ENCODE measurements at places on chromosomes 5 and 9.

GRCh38 chr5:116044073-116044472, 11.8 kb downstream of the ARL14EPL start:
- DNase-seq = no peak

DNA sequence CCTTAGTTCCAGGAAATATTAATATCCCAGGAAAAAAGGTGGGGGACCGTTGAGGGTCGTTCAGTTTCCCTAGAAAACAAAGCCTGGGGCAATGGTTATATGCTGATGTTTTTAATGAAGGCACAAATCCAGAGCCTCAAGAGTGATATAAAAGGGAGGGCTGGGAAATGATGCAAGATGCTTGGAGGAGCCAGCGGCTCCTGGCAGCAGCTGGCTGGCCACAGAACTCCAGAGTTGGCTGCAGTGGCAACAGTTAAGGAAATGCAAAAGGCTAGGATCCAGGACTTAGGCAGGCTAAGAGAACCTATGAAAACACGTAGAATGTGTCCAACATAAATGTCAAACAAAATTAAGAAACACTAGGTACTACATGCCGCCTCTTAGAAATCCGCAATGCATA, 31.0 kb upstream of the B4GALT1 start:
- peak; percentile 37 for DNase-seq

DNA sequence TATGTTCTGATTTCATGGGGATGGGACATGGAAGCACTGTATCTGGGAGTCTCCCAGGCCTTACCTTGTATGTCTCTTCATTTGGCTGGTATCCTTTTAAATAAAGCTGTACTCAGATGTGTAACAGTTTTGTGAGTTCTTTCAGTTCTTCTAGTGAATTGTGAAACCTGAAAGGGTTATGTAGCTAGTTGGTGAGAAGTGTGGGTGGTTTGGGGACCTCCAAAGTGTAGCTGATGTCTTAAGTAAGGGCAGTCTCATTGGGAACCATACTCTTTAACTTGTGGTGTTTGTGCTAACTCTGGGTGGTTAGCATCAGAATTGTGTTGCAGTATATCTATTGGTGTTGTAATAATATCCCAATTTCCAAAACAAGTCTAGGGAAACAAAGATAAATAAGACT, 166.9 kb upstream of the CCNH start:
- DNase-seq = no peak

- DNase-seq = no peak
These were observed 190.1 kb downstream of the PARP8 start for GRCh38 chr5:50856401-50857119.

- no peak for DNase-seq
These were observed 2.3 kb upstream of the IL17B start for GRCh38 chr5:149381261-149381985.

GRCh38 chr5:150616024-150616470, 24.4 kb upstream of the SYNPO start:
- no peak for DNase-seq

DNA sequence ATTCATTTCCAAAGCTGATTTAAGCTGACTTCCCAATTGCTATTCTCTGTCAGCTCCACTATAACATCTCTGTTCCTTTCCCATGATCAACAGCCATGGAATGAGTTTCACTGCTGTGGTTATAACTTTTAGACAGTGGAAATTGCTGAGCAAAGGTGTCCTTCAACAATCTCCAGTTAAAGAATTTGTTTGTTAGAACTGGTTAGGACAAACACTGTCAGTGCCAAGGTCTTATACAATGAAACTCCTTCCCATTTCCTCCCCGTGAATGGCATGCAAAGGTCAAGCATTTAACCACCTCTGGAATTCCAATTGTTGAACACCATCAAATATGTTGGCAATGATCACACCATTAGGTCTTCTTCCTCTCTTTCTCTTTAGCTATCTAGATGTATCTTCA, 45.7 kb upstream of the GHR start:
- DNase-seq = no peak

DNA sequence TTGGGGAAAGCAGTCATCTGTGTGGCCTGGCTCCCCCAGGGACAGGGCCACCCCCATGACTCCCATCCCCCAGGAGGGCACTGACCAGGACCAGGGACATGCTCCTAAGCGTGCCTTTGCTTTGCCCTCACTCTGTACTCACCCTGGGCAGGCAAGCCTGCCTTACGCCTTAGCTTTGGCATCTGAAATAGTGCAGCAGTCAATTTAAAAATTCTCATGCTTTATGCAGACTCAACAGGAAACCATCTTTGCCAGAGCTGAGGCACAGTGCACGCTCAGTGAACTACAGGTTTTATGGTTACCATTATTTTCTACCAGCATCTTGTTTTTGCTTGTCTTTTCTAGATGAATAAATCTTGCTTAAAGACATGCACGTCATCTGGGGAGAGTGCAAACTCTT, 323.5 kb downstream of the IRX2 start:
- DNase-seq = no peak

DNA sequence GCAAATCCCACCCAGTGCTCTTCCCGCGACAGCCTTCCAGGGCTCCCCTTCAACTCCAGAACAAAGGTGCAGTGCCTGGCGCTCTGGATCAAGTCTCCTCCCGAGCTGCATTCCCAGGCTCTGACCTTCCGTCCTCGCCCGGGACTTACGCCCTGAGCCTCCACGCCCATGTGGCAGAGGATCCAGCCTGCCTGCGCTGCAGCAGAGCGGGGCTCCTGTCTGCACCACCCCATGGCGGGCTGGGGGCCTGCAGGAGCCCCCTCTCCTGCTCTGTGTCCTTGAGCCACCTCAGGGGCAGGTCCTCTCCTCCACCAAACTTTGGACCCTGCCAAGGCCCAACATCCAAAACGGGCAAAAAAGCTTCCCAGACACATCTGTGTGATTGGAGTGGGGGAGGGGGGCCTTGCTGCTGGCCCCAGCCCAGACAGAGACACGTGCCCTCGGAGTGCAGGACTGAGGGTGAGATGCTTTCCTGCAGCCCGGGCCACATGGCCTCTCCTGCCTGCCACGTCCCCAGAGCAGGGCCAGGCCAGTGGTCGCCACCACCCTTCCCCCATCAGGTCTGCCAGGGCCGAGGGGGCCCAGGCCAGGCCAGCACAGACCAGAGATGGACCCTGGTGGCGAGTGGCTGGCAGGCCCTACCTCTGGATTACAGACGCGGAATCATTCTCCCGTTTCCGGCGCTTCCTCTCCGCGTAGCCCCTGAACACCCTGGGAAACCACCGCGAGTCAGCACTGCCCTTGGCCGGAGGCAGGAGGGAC, 4.4 kb downstream of the NSMF start:
- no peak for DNase-seq

DNA sequence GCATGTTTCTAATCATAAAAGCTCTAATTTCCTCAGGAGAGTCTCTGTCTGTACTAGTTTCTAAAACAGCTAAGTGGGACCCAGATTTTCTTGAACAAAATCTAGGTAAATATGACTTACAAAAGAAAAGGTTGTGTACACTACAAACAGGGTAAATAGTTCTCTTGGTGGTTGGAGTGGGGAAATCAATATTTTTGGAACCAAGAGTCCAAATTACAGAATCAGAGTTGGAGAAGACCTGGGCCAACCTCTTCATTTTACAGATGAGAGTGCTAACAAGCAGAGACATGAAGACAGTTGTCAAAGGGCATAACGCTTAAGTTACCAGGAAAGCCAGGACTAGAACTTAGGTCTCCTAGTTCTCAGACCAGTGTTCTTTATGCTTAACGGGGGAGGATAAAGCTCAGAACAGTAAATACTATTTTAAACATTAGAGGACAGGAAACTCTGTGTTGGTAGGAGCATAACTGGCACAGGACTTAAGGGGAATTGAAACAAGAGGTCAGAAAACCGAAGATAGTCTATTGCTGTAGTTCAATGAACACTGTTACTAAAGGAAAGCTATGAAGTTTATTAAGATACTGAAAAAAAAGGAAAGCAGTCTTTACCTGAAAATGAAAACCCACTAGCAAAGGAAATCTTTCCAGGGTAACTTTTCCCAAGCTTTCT, 9.3 kb upstream of the GOLGA1 start:
- no peak for DNase-seq

GRCh38 chr5:112109331-112110007, 309.6 kb downstream of the EPB41L4A start:
- peak; percentile 94 for DNase-seq

- no peak for DNase-seq
These were observed 932.0 kb downstream of the TLE4 start for GRCh38 chr9:80503671-80504281.

DNA sequence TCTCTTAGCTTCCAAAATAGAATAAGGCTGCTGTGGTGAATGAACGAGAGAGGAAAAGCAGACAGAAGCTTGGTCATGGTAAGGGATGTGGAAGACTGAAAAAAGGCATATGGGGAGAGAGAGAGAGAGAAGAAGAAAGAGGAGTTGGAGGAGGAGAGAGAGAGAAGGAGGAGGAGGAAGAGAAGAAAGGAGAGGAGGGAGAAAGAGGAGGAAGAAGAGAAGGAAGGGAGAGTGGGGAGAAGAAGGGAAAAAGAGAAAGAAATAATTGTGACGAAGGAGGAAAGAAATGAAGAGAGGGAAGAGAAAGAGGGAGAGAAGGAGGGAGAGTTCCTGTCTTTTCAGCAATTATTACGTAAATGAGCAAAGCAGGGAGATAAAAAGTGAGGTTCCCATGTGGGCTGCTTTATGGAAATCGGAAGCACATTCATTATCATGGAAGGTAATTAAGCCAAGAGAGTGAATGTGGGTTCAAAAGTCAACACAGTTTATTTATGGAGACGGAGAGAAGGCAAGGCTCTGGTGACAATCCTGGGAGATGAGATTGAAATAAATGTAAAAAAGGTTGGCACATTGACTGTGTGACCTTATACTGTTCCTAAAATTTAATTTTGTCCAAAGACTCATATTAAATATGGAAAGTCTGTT, 611.2 kb downstream of the KIF4B start:
- no peak for DNase-seq

DNA sequence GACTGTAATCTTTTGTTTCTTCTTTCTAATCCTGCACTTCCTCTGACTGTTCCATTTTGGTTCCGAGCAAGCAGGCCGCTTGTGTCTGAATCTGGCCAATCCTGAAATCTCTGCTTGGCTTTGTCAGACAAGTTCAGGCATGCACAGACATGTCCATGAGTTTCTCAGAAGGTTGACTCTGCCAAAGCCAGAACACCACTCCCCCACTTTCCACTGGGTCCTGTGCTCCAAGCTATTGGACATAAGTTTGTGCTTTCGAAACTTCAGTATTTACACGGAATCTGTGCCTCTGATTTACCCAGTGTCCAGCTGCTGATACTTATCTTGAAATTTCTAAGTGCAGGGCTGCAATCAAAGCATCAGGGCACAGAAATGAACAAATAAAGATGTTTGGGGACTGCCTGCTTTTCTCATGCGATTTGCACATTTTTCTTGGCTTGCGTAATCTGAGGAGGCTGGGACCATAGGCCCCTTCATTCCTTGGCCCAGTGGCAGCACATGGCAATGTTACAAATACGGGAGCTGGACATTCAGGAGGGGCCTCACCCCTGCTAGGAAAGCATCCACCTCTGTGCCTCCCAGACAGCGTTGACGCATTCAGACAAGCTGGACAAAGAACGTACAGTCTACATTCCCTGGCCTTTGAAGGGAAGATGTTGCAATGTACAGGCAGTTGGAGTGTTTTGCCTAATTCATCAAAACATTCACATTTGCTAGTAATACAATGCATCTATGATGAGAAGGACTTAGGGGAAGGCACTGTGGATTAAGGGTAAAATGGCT, 209.2 kb upstream of the PAPPA start:
- peak; percentile 100 for DNase-seq

GRCh38 chr9:101337237-101337636, 47.6 kb downstream of the BAAT start:
- DNase-seq = no peak

DNA sequence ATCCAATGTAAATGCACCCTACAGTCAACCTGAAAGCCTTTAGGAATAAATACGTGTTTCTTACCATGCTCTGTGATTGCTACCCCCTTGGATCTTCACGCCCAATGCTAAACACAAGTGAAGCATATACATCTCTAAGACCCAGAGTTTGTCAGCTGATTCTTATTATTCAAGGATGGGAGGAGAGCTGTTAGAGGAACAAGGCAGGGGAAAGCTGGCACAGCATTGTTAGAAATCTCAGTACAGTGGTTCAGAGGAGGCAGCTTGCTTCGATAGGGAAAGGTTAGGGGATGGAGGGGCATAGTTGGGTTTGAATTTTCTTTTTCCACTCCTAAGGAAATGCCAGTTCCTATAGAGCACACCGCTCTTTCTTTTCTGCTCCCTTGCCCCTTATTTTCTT, 16.7 kb upstream of the TAF11L2 start:
- no peak for DNase-seq

DNA sequence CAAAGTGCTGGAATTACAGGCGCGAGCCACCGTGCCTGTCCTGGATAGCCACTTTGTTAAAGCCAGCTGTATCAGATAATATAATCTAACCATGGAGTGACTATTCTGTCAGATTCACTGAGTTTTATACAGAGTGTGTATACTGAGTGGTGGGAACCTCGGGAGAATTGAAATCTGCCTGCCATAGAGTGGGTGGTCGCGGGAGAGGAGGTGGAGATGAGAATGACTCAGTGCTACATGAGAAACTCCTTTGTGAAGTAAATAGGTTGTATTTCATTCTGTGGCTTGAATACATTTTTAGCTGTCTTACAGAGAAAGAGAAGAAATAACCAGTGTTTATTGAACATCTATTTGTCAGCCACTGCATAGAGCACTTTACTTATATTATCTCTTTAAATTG, 26.4 kb downstream of the ATP6V0E1 start:
- DNase-seq = no peak

DNA sequence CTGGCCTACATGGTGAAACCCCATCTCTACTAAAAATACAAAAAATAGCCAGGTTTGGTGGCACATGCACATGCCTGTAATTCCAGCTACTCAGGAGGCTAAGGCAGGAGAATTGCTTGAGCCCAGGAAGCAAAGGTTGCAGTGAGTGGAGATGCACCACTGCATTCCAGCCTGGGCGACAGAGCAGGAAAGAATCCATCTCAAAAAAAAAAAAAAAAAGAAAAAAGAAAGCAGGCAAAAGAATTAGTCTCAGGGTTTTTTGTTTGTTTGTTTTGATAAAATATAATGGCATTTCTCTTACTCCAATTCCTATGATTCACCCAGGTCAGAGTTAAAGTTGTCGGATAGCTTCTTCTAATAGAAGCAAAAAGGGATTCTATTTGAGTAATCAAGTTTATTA, 67.0 kb upstream of the ATG10 start:
- no peak for DNase-seq

- DNase-seq = no peak
These were observed 370.9 kb upstream of the PRR16 start for GRCh38 chr5:120093178-120093577.

- no peak for DNase-seq
These were observed 1.6 kb upstream of the LMAN2 start for GRCh38 chr5:177353093-177353492.

- DNase-seq = no peak
These were observed 18.9 kb upstream of the SKP1 start for GRCh38 chr5:134195666-134196065.

- no peak for DNase-seq
These were observed 80.0 kb downstream of the TMEM215 start for GRCh38 chr9:32863291-32863690.

Data from fibroblast of the conjunctiva (primary cell).